ENCODE measurements at places on chromosomes 11 and 22. TPM values are rescaled to one million over a fixed set of nuclear protein-coding genes. Genes with fewer than 3 reads are reported as not detected.

TAGLN gene
- 119 TPM for total RNA-seq

CCND1 gene
- 135 TPM for total RNA-seq

DNA sequence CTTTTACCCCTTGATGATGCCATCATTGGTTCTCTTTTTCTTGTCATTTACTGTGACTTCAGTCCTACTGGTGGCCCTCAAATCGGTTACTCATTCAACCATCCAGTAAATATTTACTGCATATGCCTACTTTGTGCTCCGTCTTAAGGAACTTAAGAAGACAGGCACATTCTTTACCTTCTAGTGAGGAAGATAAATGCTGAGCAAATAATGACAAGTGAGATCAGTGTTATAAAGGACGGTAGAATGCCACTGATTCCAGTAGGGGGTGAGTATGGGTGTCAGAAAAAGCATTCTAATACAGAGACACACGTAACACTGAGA, 1.6 kb downstream of the ANKRD42 start:
- no peak for DNase-seq

OLFML1 gene
- 33.7 TPM for total RNA-seq

ISX gene
- not detected for total RNA-seq

GRCh38 chr11:83852012-83852411, 565.8 kb upstream of the CCDC90B start:
- DNase-seq: no peak
